H1 (cell line): ENCODE measurements at places on chromosomes 3 and 15.

DNA sequence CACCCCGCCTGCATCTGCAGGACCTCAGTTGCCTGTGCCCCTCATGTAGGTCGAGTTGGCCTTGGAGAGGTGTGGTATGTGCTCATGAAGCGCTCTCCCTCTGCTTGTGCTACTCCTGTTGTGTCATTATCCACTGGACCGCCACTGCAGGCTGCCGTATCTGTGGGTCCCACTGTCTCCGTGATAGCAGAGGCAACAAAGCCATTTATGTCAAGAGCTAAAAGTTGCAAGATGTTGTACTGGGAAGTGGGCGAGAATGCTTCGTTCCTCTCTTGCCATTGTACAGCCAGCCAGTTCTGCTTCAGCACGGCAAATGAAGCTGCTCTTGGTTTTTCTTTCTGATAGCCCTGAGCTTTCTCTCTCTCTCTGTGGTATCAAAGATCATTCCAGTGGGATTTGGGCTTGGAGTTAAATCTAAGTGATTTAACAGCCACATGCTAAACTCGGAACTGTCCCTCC lies 89.0 kb downstream of the TMEM212 start:
- DNase-seq, result no peak
- H3K4me1 ChIP-seq, result no peaks in the 10 kb centered on the region
- no peaks in the 10 kb centered on the region for H3K36me3 ChIP-seq
- no peaks in the 10 kb centered on the region for H3K27me3 ChIP-seq

DNA sequence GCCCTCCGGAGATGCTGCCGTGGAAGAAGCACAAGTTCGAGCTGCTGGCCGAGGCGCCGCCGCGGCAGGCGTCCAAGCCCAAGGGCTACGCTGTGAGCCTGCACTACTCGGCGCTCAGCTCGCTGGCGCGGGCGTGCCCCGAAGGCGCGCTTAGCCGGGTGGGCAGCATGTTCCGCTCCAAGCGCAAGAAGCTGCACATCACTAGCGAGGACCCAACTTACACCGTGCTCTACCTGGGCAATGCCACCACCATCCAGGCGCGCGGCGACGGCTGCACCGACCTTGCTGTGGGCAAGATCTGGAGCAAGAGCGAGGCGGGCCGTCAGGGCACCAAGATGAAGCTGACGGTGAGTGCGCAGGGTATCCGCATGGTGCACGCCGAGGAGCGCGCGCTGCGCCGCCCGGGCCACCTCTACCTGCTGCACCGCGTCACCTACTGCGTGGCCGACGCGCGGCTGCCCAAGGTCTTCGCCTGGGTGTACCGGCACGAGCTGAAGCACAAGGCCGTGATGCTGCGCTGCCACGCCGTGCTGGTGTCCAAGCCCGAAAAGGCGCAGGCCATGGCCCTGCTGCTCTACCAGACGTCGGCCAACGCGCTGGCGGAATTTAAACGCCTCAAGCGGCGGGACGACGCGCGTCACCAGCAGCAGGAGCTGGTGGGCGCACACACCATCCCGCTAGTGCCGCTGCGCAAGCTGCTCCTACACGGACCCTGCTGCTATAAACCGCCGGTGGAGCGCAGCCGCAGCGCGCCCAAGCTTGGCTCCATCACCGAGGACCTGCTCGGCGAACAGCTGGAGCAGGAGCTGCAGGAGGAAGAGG lies 1.3 kb downstream of the FAM43A start:
- no peak overlapping the region for H3K27ac ChIP-seq
- H3K36me3 ChIP-seq, result no peaks in the 10 kb centered on the region
- no peak for DNase-seq
- peaks cover 10% of the 10 kb centered on the region for H3K4me1 ChIP-seq
- peak overlapping the region; percentile 73 for H3K4me3 ChIP-seq
- peaks cover 36% of the 10 kb centered on the region for H3K27me3 ChIP-seq

- no peaks in the 10 kb centered on the region for H3K27me3 ChIP-seq
- H3K4me3 ChIP-seq, result no peak overlapping the region
- no peak for DNase-seq
- no peak overlapping the region for H3K27ac ChIP-seq
- no peaks in the 10 kb centered on the region for H3K36me3 ChIP-seq
- H3K4me1 ChIP-seq, result no peaks in the 10 kb centered on the region; the same call in 1 of the 2 replicates
Measured at GRCh38 chr3:29465836-29466235, 185.0 kb downstream of the RBMS3 start.

GRCh38 chr3:161560008-161560637 lies 63.5 kb downstream of the OTOL1 start:
- peaks cover 4% of the 10 kb centered on the region for H3K4me1 ChIP-seq
- DNase-seq, result peak; percentile 62

DNA sequence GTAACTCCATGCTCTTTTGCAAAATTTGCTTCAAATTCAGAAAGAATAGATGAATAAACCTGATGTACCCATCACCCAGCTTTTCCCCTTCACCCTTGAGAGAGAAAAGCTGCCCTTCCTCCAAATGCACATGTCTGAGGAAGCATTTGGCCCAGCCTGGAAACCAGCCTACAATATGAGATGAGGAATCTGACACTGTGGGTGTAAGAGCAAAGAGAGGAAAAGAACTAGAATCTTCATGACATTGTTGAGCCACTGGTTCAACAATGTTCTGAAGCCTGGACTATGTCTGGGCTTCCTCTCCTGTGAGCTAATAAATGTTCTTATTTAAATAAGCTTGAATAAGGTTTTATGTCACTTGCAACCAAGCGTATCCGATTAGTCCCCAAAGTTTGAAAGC lies 18.7 kb upstream of the DCBLD2 start:
- H3K4me1 ChIP-seq, result no peaks in the 10 kb centered on the region
- no peaks in the 10 kb centered on the region for H3K27me3 ChIP-seq
- no peak overlapping the region for H3K27ac ChIP-seq
- H3K4me3 ChIP-seq, result no peak overlapping the region
- no peaks in the 10 kb centered on the region for H3K36me3 ChIP-seq
- DNase-seq, result no peak

GRCh38 chr3:117754841-117755240 lies 1045.3 kb downstream of the TUSC7 start:
- no peak for DNase-seq
- H3K27ac ChIP-seq, result no peak overlapping the region
- no peak overlapping the region for H3K4me3 ChIP-seq
- no peaks in the 10 kb centered on the region for H3K27me3 ChIP-seq
- H3K4me1 ChIP-seq, result no peaks in the 10 kb centered on the region

DNA sequence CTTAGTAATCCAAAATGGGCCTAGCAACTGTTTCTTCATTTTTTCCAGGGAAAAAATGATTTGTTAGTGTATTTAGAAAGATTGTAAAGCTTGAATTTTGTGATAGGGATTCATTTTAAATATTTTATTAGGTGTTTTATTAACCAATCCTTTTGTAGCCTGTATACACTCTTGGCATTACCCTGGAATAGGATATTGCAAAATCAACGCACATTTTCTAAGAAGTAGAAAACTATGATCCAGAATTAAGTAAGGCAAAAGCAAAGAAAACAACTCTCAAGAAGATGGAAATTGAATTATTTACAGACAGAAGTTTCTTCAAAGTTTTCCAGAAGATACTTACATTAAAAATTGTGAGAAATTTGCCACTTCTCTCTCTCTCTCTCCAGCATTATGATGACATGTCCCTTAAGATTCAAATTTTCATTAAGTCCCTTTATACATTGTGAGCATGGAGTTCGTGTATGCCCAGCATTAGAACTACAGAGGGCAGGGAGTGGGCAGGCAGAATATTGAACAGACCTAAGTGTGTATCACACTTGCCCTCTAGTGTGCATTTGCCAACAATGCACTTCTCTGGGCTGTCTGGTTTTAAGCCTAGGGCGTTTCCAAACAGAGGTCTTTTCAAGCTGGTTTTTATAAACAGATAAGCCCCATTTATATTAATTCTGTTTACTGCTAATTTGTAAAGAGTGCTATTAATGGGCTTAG lies 28.5 kb upstream of the CMSS1 start:
- no peak overlapping the region for H3K27ac ChIP-seq
- no peak for DNase-seq
- H3K36me3 ChIP-seq, result no peaks in the 10 kb centered on the region
- H3K4me1 ChIP-seq, result no peaks in the 10 kb centered on the region
- no peak overlapping the region for H3K4me3 ChIP-seq
- H3K27me3 ChIP-seq, result no peaks in the 10 kb centered on the region
